Activated T-helper 1 cell treated with anti-CD3 and anti-CD28 coated beads, Interleukin-2, amount 50 U/mL, for 16 hours (primary cell): ENCODE measurements at places on chromosomes 13 and 19.

DNA sequence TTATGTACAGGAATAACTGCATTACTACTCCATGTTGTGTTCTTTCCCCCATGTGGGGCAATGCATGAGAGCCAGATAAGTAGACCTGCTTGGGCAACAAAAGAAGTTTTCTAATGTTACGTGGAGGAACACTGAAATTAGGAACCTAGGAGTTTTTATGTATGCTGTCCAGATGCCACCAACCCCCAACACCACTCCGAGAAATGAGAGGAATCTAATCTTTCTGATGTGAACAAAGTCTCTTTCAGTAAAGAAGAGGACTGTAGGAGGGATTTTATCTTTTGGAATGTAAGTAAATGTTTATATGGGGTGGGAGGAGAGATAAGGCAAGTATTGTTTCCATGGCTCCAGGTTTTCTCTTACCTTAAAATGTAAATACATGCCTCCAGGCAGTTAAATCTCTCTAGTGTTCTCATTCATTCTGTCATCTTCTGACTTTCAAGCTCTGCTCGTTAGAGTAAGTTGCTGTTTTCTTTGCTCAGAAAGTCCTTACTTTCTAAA, 820.6 kb downstream of the PCDH17 start:
- no peak for DNase-seq

DNA sequence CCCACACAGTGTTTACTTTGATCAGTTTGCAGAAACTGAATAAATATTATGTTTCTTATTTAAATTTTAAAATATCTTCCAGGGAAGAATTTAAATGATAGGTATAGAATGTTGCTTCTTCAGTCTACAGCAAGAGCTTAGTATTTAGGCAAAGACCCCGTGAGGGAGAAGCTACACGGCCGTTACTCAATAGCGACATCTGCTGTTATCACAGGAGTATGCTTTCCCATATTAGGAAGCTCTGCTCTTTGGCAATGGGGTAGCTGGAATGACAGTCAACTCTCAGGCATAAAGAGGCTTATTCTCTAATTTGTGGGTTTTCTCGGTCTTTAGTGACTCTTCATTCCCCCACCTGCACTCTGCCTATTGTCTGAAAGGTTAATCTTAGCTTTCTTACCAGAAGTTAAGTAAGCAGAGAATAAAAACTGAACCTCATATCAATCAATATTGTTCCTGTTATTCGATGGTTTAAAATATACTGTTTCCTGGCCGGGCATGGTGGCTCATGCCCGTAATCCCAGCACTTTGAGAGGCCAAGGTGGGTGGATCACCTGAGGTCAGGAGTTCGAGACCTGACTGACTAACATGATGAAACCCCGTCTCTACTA, 13.2 kb upstream of the LHFPL6 start:
- DNase-seq = no peak

- no peak for DNase-seq
Measured at GRCh38 chr19:38377052-38377451, 2.7 kb downstream of the PSMD8 start.

DNA sequence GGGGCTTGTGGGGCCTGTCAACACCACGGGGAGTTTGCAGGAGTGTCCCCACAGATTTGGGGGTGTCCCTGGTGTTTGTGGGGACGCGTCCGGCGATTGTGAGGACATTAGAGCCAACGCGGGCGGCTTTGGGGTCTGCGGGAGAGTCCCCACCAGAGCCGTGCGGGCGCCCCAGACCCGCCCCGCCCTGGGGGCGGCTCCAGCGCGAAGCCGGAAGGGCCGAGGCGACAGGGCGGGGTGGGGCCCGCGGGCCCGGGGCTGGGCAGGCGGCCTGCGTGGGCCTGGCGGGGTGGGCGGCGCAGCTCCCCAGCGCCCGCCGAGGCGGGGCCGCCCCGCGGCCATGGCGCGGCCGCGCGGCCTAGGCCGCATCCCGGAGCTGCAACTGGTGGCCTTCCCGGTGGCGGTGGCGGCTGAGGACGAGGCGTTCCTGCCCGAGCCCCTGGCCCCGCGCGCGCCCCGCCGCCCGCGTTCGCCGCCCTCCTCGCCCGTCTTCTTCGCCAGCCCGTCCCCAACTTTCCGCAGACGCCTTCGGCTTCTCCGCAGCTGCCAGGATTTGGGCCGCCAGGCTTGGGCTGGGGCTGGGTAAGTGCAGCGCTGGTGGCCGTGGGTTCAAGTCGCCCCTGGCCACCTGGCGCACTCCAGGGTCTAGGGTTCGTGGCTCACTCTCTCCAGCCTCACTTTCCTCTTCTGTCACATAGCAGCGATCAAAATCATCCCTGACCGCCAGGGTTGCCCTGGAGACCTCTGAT, 10.3 kb downstream of the PDE4A start:
- DNase-seq = no peak

DNA sequence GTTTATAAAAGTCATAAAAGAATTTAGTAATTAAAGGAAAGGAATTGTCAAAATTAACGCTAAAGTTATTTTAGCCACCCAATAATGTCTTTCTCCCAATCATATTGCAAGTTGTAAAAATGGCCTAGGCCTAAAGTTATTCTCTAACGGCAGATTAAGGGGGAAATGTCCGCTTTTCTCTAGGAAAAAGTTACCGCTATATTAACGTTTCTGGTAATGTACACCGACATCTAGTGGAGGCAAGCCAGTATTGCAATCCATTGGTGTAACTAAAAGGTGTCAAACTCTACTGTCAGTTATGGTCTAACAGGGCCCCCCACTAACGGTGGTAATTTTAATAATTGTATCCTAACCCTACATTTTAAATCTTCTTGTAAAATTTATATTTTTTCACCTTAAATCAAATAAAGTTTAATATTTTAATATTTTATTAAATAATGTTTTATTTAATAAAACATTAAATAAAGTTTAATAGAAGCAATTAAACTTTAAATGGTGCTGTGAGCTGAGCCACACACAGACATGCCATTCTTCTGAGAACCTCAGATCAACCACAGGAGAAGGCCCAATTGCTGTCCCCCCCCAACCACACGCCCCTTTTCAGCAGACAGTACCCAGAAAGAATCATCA, 35.9 kb upstream of the ZSCAN5A start:
- no peak for DNase-seq

GRCh38 chr19:4732680-4733114, 9.1 kb upstream of the DPP9 start:
- DNase-seq = no peak
